HS-5 (cell line): ENCODE measurements at places on chromosomes 2 and 18.

DNA sequence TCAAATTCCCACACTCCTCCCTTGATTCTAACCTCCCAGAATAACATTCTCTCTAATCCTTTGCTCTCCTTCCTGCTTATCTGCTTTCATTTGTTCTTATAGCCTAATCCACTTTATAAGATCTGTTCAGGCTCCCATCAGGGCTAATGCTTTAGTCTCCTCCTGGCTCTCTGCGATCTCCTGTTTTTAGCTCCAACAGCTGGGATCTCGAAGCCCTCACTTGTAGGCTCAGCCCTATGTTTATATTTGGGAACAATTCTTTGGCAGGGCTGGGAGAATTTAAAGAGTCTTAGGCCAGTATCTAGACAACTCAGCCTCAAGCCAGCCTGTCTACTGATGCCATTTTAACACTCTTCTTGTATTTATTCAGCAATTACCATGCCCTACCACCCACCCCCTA is 27.2 kb upstream of the RAPH1 start:
- no peak for DNase-seq

DNA sequence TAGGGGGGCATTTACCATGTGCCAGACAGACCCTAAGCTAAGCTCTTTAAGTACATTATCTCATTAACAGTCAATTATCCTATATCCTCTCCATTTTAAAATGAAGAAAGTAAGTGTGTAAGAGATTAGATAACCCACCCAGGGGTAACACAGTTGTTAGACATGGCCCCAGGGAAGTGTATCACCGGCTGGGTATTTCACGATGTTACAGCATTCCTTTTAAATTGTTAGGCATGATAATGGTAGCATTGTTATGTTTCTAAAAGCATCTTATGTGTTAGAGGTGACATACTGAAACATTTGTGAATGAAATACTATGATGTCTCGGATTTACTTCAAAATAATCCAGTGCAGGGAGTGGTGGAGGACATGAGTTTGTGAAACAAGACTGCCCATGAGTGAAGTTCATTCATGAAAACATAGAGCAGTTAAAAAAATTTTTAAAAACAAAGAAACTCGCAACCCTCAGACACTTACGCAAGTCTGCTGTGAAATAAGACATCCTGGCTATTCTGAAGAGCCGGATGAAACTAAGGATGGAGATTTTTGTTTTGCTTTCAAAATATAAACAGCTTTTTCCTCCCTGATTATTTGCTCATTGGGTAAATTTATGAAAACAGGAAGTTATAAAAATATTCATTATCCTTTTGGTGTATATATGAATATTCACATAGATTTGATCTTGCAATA is 54.9 kb downstream of the IL1RL2 start:
- no peak for DNase-seq

GRCh38 chr2:165814473-165814872 is 20.4 kb upstream of the GALNT3 start:
- no peak for DNase-seq

DNA sequence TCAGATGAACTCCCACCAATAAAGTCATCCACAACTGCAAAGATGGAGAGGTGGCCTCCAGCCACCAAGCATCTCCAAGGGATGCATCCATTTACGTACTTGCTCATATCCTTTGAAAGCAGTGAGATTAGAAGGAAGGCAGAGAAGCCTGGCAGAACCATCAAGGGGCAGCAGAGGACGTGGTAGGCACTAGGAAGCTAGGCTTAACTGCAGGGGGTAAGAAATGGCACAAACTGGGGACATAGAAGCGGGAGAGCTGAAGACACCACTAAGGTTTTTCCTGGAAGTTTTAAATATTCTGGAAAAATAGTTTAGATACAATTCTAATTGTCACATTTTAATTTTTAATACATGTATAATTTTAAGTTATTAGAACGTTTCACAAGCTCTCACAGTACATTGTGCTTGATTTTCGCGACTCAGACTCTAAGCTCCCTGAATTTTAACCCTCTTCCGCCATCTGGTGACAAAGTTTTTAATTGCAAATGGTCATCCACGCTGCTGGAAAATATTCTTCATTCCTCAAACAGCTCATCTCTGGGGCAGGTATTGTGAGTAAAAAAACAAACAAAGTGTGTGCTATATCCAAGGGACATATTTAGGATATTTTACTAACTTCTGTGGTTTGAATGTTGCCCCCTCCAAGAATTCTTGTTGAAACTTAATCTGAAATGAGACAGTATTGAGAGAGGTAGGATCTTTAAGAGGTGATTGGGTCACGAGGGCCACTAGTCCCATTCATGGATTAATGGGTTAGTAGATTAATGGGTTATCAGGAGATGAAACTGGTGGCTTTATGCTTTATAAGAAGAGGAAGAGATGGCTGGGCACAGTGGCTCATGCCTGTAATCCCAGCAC is 1.6 kb upstream of the PSTPIP2 start:
- no peak for DNase-seq

DNA sequence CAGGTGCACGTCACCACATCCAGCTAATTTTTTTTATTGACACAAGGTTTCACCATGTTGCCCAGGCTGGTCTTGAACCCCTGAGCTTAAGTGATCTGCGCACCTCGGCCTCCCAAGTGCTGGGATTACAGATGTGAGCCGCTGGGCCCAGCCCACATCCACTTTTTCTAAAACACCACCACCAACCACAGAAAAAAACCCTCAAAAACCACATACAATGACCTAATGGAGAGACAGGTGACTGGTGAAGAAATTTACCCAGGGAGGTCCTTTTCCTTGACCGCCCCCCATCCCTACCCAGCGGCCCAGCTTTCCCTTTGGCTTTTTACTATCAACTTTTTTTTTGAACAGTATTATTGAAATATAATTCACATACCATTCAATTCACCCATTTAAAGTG is 47.9 kb downstream of the CACNB4 start:
- DNase-seq: no peak

DNA sequence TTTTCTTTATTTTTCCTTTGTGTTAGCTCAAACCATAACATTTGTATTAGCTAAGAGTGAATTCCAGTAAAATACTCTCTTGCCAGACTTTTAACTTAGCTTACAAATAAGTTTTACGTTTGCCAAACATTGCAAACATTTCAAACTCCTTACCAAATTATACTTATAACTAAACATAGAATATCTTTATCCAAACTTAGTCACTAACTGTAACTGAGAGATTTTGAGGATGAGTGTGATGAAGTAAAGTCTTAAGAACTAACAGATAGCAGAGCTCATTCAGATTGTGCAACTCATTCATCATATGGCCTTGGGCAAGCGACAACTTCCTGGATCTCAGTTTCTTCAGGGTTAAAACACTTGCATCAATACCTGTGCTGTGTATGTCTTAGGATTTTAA is 533.7 kb downstream of the TDRD15 start:
- DNase-seq: no peak

DNA sequence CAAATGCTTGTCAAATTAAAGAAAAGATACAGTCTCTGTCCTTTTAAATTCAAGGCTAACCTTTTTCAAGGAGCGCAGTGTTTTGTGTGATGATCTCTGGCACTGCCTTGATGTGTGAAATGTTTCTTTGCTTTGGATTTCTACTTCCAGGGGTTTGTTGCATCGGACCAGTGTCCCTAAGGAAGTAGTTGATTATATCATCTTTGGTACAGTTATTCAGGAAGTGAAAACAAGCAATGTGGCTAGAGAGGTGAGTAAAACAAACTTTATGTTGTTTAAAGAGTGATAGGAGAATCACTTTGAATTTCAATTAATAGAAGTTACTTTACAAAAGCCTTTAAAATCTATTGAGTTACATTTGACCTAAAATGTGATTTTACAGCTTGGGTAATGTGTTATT is 28.8 kb downstream of the HADHB start:
- no peak for DNase-seq

DNA sequence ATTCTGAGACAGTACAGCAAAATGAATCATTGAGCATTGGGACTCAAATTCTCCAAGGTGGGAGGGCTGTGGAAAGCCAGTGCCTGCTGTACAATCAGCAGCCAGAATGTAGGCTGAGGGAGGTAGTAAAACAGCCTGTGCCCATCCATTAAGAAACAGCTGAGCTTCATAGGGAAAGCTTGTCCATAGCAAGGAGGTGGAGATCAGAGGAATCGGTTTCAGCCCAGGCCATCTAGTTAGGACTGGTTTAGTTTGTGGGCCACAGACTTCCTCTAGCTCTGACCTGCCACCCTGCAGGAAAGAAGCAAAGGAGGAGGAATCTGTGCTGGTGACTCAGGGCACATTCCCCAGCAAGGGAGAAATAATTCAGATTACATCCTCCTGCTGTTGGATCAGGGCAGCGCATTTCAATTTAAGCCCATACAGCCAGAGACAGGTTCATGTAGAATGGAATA is 333.4 kb downstream of the SETBP1 start:
- DNase-seq: peak; percentile 15
